ENCODE measurements at places on chromosomes 3 and 15.

DNA sequence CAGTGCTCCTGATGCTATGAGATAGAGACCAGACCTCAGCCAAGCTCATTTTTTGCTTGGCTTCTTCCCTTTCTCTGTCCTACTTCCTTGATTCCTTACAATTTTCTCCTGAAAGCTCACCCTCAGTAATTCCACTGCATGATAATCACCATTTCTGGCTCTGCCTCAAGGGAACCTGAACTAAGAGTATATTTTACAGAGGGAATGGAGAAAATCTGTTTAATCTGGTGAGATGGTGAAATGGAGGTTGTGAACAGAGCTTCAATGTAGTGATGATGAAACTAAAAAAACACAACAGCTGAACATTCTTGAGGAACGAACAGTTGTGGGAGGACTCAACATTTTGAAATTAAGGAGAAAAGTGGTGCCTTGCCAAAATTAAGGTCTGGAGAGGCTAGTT is 16.3 kb downstream of the HHLA2 start:
- DNase-seq = no peak

GRCh38 chr3:43786526-43787305 is 96.0 kb downstream of the ABHD5 start:
- no peak for DNase-seq

DNA sequence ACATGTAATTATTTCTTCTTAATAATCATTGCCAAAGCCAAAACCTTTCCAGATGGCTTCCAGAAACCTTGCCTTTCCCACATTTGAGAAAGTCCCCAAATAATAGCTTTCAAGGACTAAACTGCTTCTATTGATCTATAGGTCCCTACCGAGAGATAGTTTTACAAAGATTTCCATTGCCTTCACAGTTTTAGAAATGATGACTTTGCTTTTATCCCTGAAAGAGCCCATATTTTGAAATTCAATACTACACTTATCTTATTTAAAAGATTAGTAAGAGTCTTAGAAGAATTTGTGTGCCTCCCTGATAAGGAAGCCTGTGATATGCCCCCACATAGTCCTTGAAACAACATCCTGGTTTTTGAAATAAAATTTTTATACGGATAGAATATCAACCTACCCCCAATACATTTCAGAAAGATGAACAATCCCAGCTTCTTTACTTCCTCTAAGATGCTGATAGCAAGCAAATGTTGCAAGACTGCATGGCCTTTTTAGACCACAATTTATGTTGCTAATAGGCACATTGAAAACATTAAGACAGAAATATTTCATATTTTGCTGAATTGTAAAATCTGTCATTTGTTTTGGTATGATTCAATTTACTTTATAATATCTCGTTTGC is 146.3 kb downstream of the TMCO5A start:
- no peak for DNase-seq

DNA sequence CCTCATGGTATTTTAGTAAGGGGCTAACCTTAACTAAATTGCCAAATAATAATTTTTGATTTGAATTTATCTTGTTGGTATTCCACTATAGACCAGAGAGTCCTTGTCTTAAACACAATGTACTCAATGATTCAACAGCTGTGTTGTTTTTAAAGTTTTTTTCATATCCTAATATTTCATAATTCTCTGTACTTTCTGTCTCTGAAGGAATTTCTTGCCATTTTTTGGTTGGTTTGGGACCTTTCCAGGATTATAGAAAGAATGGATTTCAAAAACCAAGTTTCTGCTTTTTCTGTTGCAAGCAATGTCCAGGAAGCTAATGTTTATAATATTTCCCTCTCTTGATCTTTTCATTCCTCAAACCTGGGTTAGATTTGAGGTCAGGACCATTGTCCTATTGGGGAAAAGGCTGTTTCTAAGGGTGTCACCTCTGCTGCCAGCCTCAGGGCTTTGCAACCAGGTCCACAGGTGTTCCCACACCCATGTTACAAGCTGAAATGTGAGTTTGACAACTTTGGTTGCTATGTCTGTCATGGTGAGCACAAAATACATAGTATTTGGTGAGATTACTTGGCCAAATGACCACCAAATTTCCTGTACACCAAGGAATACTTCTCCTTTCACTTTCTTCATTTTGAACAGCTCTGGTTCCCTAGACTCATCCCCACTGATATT is 363.7 kb upstream of the RGMA start:
- no peak for DNase-seq

DNA sequence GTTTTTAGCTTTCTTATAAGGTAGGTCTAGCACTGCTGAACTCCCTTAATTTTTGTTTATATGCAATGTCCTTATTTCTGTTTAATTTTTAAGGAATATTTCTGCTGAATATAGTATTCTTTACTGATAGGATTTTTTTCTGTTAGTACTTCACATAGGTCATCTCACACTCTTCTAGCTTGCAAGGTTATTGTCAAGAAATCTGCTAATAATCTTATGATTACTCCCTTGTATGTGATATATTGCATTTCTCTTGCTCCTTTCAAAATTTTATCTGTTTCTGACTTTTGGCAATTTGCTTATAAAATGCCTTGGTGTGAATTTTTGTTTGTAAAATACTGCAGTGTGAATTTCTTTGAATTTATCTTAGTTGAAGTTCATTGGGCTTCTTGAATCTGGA is 298.4 kb downstream of the GAP43 start:
- no peak for DNase-seq

DNA sequence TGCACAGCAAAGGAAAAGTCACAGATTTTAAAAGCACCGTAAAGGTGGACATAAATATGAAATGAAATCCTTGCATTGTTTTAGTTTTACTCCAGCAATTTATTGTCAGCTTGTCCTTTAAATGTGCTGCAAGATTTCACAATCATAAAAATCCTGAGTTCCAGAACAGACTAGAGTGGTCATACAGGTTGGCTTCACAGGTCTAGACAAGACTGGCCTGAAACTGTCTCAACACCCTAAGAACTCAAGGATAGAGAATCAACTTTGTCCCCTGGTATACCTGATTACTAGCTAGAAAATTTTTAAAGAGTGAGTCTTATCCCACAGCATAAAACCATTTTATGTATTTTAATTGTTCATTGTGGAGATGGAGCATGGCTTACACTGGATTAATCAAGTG is 521.7 kb upstream of the MCTP2 start:
- DNase-seq = no peak

- no peak for DNase-seq
Observed at GRCh38 chr15:25239471-25240345, 199.1 kb downstream of the UBE3A start.

GRCh38 chr3:56799251-56799882 is 2.4 kb downstream of the ARHGEF3 start:
- no peak for DNase-seq

GRCh38 chr15:44397869-44398268 is 29.6 kb upstream of the CTDSPL2 start:
- DNase-seq = no peak

DNA sequence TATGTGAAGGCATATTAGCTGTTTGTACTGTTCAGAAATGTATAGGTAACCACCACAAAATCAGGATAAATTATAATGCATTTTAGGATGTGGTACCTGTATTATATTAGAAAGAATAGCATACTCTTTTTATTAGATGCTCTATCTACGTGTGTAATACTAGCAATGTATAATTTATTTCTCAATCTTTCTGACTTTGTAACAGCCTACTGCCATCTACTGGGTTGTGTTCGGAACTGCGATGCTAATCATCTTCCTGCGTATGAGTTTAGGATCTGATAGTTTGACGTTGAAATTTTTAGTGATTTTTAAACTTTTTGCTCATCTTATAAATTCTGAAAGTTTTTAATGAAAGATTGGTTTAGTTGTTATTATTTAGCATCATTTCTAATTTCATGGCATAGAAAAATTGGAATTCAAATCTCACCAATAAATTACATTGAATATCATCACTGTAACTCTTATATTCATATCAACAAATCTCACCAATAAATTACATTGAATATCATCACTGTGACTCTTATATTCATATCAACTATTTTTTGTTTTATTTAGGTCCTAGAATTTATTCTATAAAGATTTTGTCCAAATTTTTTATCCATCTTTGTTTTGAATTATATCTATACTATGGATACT is 322.7 kb upstream of the ZNF717 start:
- DNase-seq = no peak

- no peak for DNase-seq
Observed at GRCh38 chr3:44905446-44906157, 31.2 kb downstream of the TGM4 start.

- no peak for DNase-seq
Observed at GRCh38 chr15:77724715-77725114, 92.0 kb upstream of the LINGO1 start.

DNA sequence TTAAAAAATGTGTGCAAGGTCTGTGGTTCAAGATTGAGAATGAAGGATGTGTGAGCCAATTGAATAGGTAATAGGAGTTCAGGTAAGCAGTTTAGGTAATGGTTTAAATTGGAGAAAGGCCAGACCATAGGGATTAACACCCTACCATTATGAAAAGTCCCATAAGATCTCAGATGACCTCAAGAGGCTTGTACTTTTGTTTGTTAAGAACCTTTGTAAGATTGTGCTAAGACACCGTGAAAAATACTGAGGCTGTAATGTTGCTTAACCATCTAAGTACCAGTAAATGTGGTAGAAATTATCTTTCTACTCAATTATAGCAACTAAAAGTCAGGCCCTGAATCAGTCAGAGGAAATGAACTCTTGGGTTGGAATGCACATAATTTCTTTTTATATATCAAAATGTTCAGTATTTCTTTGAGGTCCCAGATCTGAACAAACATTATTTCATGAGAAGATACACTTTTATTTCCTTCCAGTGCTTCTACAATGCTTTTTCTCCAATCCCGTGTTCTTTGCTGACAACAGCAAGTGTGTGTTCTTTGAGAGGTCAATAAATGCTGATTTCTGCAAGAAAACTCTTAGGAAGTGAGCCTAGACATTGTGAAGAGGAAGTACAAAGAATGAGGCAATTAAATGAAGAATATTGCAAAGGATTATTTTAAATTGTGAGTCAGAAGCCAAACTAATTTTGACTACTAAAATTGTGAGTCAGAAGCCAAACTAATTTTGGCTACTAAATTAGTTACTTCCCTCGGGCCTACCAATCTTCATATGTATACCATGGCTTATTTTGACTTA is 66.4 kb downstream of the TCF12 start:
- DNase-seq = no peak

GRCh38 chr3:64361962-64362735 is 136.9 kb upstream of the PRICKLE2 start:
- no peak for DNase-seq

GRCh38 chr3:187044867-187045552 is 94.3 kb downstream of the RPL39L start:
- DNase-seq = no peak

DNA sequence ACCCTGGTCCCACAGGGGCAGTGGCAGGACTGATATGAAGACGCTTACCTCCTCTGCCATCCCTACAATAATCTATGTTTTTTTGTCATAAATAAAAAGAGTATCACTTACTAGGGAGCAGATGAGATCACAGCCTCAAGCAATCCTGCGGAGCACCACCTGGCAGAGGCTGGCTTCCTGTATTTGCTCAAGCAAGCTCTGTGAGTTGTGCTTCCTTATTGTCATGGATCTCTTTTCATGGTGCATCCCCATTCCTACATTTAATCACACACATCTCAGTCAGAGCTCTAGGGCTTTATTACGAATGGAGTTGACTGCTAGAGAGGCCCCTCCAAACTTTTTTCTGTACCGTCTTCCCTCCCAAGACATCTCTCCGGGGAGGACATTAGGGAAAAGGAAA is 186.0 kb downstream of the UBE2E2 start:
- DNase-seq = no peak

Measured in stimulated activated CD8-positive, alpha-beta memory T cell treated with anti-CD3 and anti-CD28 coated beads, Interleukin-4, amount 100 ng/mL, for 1 hour (primary cell).